Activated B cell treated with CpG ODN at 0.5 μM for 24 hours (primary cell): ENCODE measurements at places on chromosomes 16 and 17. TPM values are rescaled to one million over a fixed set of nuclear protein-coding genes. Genes with fewer than 3 reads are reported as not detected.

The GDPD1 gene
- 0.71 and 1.2 TPM in 2 replicates for total RNA-seq

DNA sequence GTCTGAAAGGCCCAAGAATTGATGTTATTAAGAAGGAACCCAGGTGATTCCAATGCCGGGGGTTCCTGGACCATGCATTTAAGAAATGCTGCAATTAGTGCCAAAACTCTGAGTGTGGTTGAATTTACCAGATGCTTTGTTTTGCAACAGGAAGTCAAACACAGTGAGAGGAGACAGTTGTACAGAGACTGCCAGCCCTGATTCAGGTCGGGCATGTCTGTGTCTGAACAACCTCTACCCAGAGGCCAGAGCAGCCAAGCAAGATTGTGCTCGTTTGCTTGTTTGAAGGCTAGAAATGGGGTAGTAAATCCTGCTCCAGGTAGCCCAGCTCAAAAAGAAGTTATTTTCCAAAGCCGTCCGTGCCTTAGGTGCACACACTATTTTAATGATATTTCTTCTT lies 412.4 kb upstream of the ERCC4 start:
- no peaks in the 10 kb centered on the region for H3K36me3 ChIP-seq
- H3K4me1 ChIP-seq: no peaks in the 10 kb centered on the region
- no peak for DNase-seq
- H3K4me3 ChIP-seq: no peak overlapping the region
- no peak overlapping the region for H3K27ac ChIP-seq

The CDC42EP4 gene
- total RNA-seq: 0.61 and 0.95 TPM in 2 replicates

The FNDC8 gene
- total RNA-seq: not detected in 2 replicates

DNA sequence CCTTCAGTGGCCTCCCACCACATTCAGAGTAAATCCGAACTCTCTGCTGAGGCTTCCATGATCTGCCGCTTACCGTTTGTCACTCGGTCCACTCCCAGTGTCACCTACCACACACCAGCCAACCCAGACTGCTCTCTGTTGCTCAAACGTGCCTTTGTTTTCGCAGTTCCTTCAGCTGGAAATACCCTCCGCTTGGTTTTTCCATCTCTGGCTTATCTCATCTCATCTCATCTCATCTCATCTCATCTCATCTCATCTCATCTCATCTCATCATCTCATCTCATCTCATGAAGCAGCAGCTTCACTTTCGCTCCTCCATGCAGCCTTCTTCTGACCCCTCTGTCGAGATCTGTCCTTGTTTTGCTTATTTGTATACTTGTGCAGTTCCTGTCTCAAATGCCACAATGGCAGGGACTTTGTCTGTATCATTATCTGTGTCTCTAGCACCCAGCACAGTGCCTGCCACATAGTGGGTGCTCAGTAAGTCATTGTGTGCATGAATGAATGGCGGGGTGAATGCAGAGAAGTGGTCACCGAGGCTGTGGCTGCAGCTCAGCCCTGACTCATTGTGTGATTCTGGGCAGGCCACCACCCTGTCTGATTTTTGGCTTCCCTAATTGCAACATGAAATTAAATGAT lies 3.8 kb upstream of the SNX20 start:
- H3K27me3 ChIP-seq: no peaks in the 10 kb centered on the region
- peak overlapping the region; percentile 13 for H3K4me3 ChIP-seq
- H3K36me3 ChIP-seq: peaks cover 1% of the 10 kb centered on the region
- H3K4me1 ChIP-seq: peaks cover 62% of the 10 kb centered on the region
- no peak for DNase-seq

GRCh38 chr17:17839791-17840707 lies 3.3 kb upstream of the SREBF1 start:
- H3K4me3 ChIP-seq: peak overlapping the region; percentile 81
- peaks cover 46% of the 10 kb centered on the region for H3K4me1 ChIP-seq
- H3K27me3 ChIP-seq: no peaks in the 10 kb centered on the region

The CHRNE gene
- total RNA-seq: 0.38 and 0.66 TPM in 2 replicates

- no peak overlapping the region for H3K27ac ChIP-seq
- peaks cover 15% of the 10 kb centered on the region for H3K27me3 ChIP-seq
- peaks cover 5% of the 10 kb centered on the region for H3K4me1 ChIP-seq
- H3K36me3 ChIP-seq: no peaks in the 10 kb centered on the region
Measured at GRCh38 chr16:55747785-55748184, 85.1 kb downstream of the CES1 start.

The RNF157 gene
- total RNA-seq: 3.1 and 3.5 TPM in 2 replicates

The SMARCD2 gene
- total RNA-seq: 114 and 117 TPM in 2 replicates

DNA sequence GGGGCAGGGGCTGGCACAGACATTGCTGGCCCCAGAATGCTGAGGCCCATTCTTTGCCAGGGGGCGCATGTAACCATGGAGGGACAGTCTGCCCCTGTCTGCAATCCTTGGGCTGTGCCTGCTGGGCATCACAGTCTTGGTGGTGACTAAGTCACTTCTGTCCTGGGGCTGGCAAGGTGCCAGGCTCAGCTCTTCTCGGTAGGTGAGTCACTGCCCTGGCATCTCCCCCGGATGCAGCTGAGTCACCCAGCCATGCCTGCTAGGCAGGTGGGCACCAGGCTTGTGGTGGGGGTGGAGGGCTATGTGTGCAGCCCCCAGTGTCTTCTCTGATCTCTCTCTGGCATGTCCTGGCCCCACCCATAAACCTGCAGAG lies 5.6 kb downstream of the RARA start:
- H3K4me1 ChIP-seq: peaks cover 51% of the 10 kb centered on the region
- DNase-seq: peak; percentile 74
- H3K36me3 ChIP-seq: peaks cover 9% of the 10 kb centered on the region
- no peaks in the 10 kb centered on the region for H3K27me3 ChIP-seq
- peak overlapping the region; percentile 39 for H3K4me3 ChIP-seq
- peak overlapping the region; percentile 64 for H3K27ac ChIP-seq

DNA sequence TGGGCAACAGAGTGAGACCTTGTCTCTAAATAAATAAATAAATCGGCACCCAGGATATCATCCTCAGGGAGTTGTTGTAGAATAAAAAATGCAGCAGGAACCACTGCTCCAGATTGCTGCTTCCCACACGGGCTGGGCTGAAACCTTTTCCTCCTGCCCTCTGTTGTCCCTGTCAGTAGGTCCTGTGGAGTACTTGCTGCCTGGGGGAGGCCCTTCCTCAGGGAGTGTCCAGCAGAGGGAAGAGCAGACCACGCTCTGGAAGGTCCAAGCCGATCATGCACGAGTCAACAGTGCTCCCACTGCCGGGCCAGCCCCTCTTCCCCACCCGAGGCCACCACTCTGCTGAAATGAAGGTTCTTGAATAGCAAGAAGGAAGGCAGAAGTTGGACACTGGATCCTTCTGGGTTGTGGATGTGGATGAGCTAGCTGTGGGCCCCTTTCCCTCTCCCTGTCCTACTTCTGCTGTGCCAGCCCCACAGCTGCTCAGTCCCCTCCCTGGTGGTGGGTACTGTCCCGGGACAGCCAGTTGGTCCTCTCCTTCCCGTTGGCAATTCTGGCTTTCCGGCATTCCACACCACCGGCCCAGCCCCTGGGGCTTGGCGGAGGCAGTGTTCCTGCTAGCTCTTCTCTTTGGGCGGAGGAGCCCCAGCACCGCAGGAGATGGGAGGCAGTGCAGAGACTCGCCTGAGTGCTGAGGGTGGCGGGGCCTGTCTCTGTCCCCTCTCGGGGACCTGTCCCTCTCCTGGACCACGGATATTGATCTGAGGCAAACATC lies 10.8 kb downstream of the CDK5R1 start:
- no peak for DNase-seq
- no peak overlapping the region for H3K4me3 ChIP-seq
- H3K36me3 ChIP-seq: no peaks in the 10 kb centered on the region

The P2RX5 gene
- 295 and 349 TPM in 2 replicates for total RNA-seq

GRCh38 chr17:80888276-80889160 lies 103.1 kb upstream of the CHMP6 start:
- H3K4me1 ChIP-seq: peaks cover 29% of the 10 kb centered on the region
- H3K4me3 ChIP-seq: no peak overlapping the region
- H3K27ac ChIP-seq: no peak overlapping the region
- H3K27me3 ChIP-seq: no peaks in the 10 kb centered on the region

DNA sequence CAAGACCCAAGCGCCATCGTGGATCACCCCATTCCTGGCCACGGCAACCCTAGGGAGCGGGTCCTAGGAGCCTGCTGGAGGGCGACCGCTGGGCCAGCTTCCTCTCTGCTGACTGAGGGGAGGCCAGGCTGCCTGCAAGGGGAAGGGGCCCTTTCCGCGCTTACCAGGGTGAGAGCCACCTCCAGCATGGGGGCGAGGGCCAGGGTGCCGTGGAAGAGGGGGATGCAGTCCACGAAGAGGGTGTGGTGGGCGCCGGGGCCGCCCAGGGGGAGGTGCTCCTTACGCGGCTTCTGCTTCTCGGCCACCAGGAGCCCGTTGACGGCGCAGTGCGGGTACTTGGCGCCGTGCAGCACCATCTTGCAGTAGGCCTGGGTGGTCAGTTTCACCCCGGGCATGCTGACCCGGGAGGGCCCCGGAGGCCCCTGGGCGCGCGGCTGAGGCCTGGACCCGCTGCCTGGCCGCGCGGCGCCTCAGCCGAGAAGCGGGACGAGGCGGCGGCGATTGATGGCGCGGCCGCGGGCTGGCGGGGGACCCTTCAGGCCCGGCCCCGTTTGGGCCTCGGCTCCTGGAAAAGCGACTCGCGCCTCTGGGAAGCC lies 345 bp downstream of the EMC8 start:
- H3K27ac ChIP-seq: peak overlapping the region; percentile 84
- H3K27me3 ChIP-seq: no peaks in the 10 kb centered on the region
- peaks cover 52% of the 10 kb centered on the region for H3K4me1 ChIP-seq
- H3K4me3 ChIP-seq: peak overlapping the region; percentile 90

GRCh38 chr16:53556521-53556920 lies 53.5 kb upstream of the AKTIP start:
- H3K4me1 ChIP-seq: no peaks in the 10 kb centered on the region
- H3K4me3 ChIP-seq: no peak overlapping the region
- peaks cover 3% of the 10 kb centered on the region for H3K27me3 ChIP-seq
- DNase-seq: no peak
- no peak overlapping the region for H3K27ac ChIP-seq

The GCGR gene
- 0.20 TPM in 1 of 2 replicates, not detected in the other for total RNA-seq

GRCh38 chr16:7651803-7652570 lies 319.3 kb downstream of the RBFOX1 start:
- H3K36me3 ChIP-seq: no peaks in the 10 kb centered on the region
- H3K4me3 ChIP-seq: no peak overlapping the region
- H3K4me1 ChIP-seq: no peaks in the 10 kb centered on the region
- DNase-seq: no peak
- H3K27me3 ChIP-seq: no peaks in the 10 kb centered on the region

The SULT1A2 gene
- 0.24 TPM in 1 of 2 replicates, not detected in the other for total RNA-seq

DNA sequence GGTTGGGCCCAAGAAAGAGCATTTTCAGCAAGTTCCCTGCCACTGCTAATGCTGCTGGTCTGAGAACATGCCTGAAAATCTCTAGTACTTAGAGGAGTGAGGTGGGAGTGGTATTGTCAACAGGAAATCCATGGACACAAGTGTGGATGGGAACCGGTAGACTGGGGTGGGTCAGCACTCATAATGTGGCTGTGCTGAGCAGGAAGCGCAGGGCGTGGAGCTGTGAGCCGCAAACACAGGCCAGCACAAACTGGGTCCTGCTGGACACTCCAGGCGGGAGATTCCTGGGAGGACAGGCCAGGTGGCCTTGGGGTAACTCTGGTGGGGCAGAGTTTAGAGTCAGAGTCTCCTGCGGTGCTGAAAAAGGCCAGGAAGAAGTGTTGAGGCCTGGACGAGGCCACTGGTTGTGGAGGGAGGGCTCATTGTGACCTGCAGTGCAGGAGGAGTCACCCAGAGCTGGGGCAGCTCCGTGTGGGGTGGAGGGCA lies 62.6 kb downstream of the BANP start:
- no peaks in the 10 kb centered on the region for H3K27me3 ChIP-seq
- no peak overlapping the region for H3K27ac ChIP-seq
- H3K4me3 ChIP-seq: no peak overlapping the region
- peaks cover 79% of the 10 kb centered on the region for H3K36me3 ChIP-seq

The UNC13D gene
- 90.4 and 102 TPM in 2 replicates for total RNA-seq

DNA sequence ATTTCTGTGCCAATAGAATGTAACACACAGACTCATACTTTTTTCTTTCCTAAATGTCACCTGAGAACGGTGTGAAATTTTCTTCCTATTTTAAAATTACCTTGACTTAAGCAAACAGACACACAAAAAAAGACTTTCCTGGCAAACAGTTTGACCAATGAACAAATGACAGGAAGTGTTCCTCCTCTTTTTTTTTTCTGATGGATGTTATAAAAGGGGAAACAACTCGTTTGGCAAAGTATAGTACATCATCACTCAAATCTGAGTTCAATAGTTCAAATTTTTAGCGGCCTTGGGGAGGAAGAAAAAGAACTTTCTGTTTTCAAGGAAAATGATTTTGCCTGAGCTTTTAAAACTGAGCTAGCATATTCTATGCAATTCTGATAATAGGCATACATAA lies 19.8 kb downstream of the HS3ST3A1 start:
- no peak overlapping the region for H3K4me3 ChIP-seq
- no peaks in the 10 kb centered on the region for H3K4me1 ChIP-seq
- peaks cover 3% of the 10 kb centered on the region for H3K27me3 ChIP-seq
- no peak overlapping the region for H3K27ac ChIP-seq

The MAPT gene
- 0.18 and 0.22 TPM in 2 replicates for total RNA-seq

GRCh38 chr17:7114241-7114874 lies at the start of gene ASGR2:
Gene ASGR2 (minus strand): TSS chr17:7114822. CDS start chr17:7114240, 582 bp downstream.
- H3K36me3 ChIP-seq: no peaks in the 10 kb centered on the region
- DNase-seq: no peak
- H3K4me3 ChIP-seq: no peak within 1 kb of the TSS
- no peak within 1 kb of the TSS for H3K27ac ChIP-seq
- peaks cover 7% of the 10 kb centered on the region for H3K4me1 ChIP-seq

DNA sequence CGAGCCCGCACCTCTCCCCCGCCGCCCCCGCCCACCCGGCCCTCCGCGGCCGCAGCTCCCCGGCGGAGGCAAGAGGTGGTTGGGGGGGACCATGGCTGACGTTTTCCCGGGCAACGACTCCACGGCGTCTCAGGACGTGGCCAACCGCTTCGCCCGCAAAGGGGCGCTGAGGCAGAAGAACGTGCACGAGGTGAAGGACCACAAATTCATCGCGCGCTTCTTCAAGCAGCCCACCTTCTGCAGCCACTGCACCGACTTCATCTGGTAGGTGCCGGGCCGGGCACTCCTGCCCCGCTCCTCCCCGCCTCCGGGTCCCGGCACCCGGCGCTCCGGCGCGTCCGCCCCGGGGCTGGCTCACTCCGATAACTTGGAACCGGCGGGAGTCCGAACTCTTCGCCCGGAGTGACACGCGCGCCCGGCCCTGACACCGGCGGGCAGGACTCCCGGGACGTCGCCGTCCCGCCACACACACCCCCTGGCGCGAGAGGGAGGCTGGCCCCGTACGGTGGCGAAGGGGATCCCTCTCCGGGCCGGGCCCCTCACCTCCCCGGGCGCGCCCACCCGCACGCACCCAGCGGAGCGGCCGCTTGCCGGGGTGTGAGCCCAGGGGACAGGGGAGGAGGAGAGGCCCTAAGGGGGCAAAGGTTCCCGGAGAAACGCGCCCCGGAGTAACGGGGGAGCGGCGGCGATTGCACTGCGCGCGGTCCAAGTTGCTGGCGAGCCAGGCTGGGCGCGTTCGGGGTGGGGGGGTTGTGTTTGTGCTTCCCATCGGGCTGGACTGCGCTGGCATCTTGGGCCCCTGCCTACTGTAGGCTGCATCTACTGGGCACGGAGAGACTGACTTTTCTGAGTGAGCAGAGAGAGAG lies 581 bp downstream of the PRKCA start:
- no peak overlapping the region for H3K27ac ChIP-seq
- H3K4me3 ChIP-seq: peak overlapping the region; percentile 86
- H3K4me1 ChIP-seq: peaks cover 11% of the 10 kb centered on the region
- peak; percentile 28 for DNase-seq
- H3K27me3 ChIP-seq: peaks cover 24% of the 10 kb centered on the region
- no peaks in the 10 kb centered on the region for H3K36me3 ChIP-seq
